ENCODE measurements at places on chromosomes 6 and 20. TPM values are rescaled to one million over a fixed set of nuclear protein-coding genes. Genes with fewer than 3 reads are reported as not detected.

DNA sequence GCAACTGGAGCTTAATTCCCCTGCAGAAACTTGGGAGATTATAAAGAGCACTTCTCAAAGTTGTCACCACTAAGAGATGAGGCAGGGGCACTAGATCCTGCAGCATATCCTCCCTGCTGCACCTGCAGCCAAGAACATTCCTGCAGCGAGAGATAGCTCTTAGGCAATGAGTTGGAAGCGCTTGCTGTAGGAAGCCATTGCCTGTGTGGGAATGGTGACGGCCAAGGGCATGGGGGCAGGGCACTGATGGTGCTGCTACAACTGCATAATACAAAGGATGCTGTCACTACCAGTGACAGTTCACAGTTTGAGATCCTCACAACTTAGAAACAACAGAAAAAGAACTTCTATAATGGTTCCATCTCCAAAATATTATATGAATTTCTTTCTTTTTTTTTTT, 89.9 kb downstream of the CDS2 start:
- H3K4me1 ChIP-seq = no peaks in the 10 kb centered on the region
- H3K36me3 ChIP-seq = peaks cover 10% of the 10 kb centered on the region
- H3K27ac ChIP-seq = no peak overlapping the region
- H3K4me3 ChIP-seq = no peak overlapping the region
- no peaks in the 10 kb centered on the region for H3K27me3 ChIP-seq
- DNase-seq = no peak

GRCh38 chr6:15519681-15520080, 143.1 kb downstream of the DTNBP1 start:
- no peaks in the 10 kb centered on the region for H3K4me1 ChIP-seq
- peaks cover 41% of the 10 kb centered on the region for H3K36me3 ChIP-seq
- H3K27ac ChIP-seq = no peak overlapping the region
- no peak for DNase-seq

- H3K4me3 ChIP-seq = no peak overlapping the region
- no peaks in the 10 kb centered on the region for H3K36me3 ChIP-seq
- no peak for DNase-seq
- H3K27me3 ChIP-seq = no peaks in the 10 kb centered on the region
- peaks cover 10% of the 10 kb centered on the region for H3K4me1 ChIP-seq
Observed at GRCh38 chr6:16493802-16494201, 255.4 kb downstream of the GMPR start.

- H3K27ac ChIP-seq = no peak overlapping the region
- DNase-seq = no peak
- no peaks in the 10 kb centered on the region for H3K36me3 ChIP-seq
Observed at GRCh38 chr20:33884633-33885032, 73.5 kb downstream of the CHMP4B start.

GRCh38 chr20:21028436-21028835, 77.7 kb downstream of the LINC00237 start:
- no peak overlapping the region for H3K4me3 ChIP-seq
- no peak overlapping the region for H3K27ac ChIP-seq
- no peaks in the 10 kb centered on the region for H3K27me3 ChIP-seq
- no peaks in the 10 kb centered on the region for H3K4me1 ChIP-seq
- no peak for DNase-seq
- H3K36me3 ChIP-seq = no peaks in the 10 kb centered on the region

- H3K4me1 ChIP-seq = no peaks in the 10 kb centered on the region
- DNase-seq = no peak
- H3K27ac ChIP-seq = peak overlapping the region; percentile 51
Observed at GRCh38 chr6:143536461-143536865, 24.9 kb upstream of the FUCA2 start.

GRCh38 chr6:56932910-56933477, 21.9 kb upstream of the BEND6 start:
- no peak overlapping the region for H3K27ac ChIP-seq
- H3K36me3 ChIP-seq = no peaks in the 10 kb centered on the region
- no peak overlapping the region for H3K4me3 ChIP-seq
- no peaks in the 10 kb centered on the region for H3K27me3 ChIP-seq

GRCh38 chr20:48131581-48131980, 346.3 kb upstream of the SULF2 start:
- H3K4me1 ChIP-seq = peaks cover 8% of the 10 kb centered on the region
- no peaks in the 10 kb centered on the region for H3K27me3 ChIP-seq
- DNase-seq = no peak

GRCh38 chr6:84764332-84765049, at the start of gene TBX18:
TBX18 (minus strand) TSS chr6:84764598; CDS start chr6:84764181, 417 bp downstream.
- no peaks in the 10 kb centered on the region for H3K4me1 ChIP-seq
- peak within 1 kb of the TSS; percentile 98 for H3K27ac ChIP-seq
- peak; percentile 94 for DNase-seq

- no peak overlapping the region for H3K27ac ChIP-seq
- H3K4me3 ChIP-seq = no peak overlapping the region
- H3K27me3 ChIP-seq = no peaks in the 10 kb centered on the region
- no peaks in the 10 kb centered on the region for H3K36me3 ChIP-seq
- no peaks in the 10 kb centered on the region for H3K4me1 ChIP-seq
Observed at GRCh38 chr20:54648421-54649142, 173.2 kb downstream of the DOK5 start.

GRCh38 chr6:160430203-160430602, 82.0 kb downstream of the SLC22A3 start:
- DNase-seq = no peak
- no peak overlapping the region for H3K4me3 ChIP-seq
- H3K4me1 ChIP-seq = no peaks in the 10 kb centered on the region
- H3K27me3 ChIP-seq = no peaks in the 10 kb centered on the region
- peak overlapping the region; percentile 66 for H3K27ac ChIP-seq
- H3K36me3 ChIP-seq = no peaks in the 10 kb centered on the region

DNA sequence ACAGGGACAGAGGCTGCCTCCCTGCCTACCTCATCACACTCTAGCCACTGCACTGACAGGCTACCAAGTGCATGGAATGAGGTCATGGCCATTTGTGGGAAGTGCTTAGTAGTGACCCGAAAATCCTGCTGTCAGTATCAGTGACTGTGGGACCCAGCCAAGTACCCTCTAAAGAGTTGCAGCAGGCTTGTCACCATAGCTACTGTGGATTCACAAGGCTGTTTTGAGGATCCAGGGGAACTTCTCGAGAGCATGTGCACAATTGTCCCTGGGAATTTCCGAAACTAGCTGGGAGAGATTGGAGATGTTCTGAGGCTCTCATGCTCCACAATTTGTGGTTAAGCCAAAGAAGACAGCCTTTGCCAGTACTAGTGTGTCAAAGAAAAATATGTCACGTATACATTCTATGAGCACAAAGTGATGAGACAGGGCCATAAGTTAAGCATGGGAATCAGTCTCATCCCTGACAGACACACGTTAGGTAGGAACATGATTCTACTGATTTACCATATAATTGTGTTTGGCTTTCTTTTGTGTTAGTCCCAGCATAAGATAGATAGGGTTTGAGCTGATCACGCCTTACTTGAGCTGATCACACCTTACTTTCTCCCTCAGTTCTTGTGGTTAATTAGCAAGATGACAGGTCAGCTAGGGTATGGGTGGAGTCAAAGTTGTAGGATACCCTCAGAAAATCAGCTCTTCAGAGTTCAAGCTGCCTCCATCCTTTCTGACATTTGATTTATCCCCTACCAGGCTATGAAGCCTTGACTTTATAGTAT, 42.6 kb upstream of the TMEM170B start:
- H3K36me3 ChIP-seq = no peaks in the 10 kb centered on the region
- DNase-seq = no peak
- H3K27me3 ChIP-seq = no peaks in the 10 kb centered on the region
- peak overlapping the region; percentile 13 for H3K27ac ChIP-seq
- peaks cover 8% of the 10 kb centered on the region for H3K4me1 ChIP-seq

DNA sequence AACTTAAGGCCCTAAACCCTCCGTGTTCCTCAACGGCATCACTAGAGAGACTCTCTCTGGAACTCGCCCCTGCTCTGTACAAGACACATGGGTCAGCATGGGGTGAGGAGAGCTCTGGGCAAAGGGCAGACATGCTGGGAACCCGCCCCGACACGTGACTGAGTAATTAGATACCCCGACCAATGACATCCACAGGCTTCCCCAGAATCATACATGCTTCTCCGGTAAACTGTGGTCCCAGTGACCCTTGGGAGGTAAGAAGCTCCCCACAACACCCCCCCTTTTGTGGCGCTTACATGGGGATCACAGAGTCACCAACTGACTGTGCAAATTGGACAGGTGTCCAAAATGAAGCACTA, 31.7 kb upstream of the RPS6KA2 start:
- no peak overlapping the region for H3K27ac ChIP-seq
- H3K4me1 ChIP-seq = no peaks in the 10 kb centered on the region
- no peaks in the 10 kb centered on the region for H3K27me3 ChIP-seq
- DNase-seq = no peak
- no peaks in the 10 kb centered on the region for H3K36me3 ChIP-seq

- DNase-seq = peak; percentile 94
- H3K27ac ChIP-seq = peak overlapping the region; percentile 99
- peaks cover 16% of the 10 kb centered on the region for H3K4me1 ChIP-seq
- H3K36me3 ChIP-seq = no peaks in the 10 kb centered on the region
Observed at GRCh38 chr20:50415516-50416268, 94.5 kb upstream of the PTPN1 start.

- peaks cover 5% of the 10 kb centered on the region for H3K4me1 ChIP-seq
- H3K4me3 ChIP-seq = peak overlapping the region; percentile 41
- H3K27me3 ChIP-seq = peaks cover 6% of the 10 kb centered on the region
- H3K27ac ChIP-seq = no peak overlapping the region
Observed at GRCh38 chr6:18277237-18278006, 13.1 kb upstream of the DEK start.

Gene ARFRP1
- total RNA-seq = 50.8 TPM

Gene FBXO30
- total RNA-seq = 1.2 TPM

Gene HNF4A
- not detected for total RNA-seq

Gene TBX18
- 81.0 TPM for total RNA-seq

Gene CALHM6
- not detected for total RNA-seq

Gene VSX1
- total RNA-seq = not detected

Gene RNF182
- total RNA-seq = 3.0 TPM
